ENCODE measurements at places on chromosomes 12 and 14.

GRCh38 chr14:32352631-32353030, 23.5 kb downstream of the AKAP6 start:
- no peak for DNase-seq

- no peak for DNase-seq
Measured at GRCh38 chr12:64923536-64923935, 99.1 kb downstream of the TBC1D30 start.

- DNase-seq, result no peak
Measured at GRCh38 chr14:82345184-82345583, 811.5 kb upstream of the SEL1L start.

DNA sequence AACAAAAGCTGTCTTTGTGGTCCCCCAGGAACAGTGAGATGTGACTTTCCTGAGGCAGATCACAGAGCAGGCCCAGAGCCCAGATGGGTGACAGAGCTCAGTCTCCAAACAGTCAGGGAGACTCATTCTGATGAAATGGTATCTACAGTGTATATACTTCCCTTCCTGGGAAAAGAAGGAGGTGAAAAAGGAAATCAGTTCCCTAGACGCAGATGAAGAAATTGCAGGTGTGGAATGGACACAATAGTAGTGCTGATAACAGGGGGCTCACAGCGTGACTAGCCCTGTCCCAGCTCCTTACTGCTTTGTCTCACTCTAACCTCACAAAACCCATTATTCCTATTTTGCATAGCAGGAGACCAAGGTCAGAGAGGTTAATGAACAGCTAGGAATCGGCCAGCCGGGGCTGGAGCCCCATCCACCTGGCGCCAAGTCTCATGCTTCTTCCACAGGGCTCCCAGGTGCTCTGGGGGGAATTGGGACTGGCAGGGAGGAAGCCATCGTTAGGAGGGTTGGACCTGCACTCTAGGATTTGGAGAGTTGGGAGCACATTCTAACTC, 11.9 kb downstream of the KCNH3 start:
- no peak for DNase-seq

GRCh38 chr12:65836419-65837197, 12.3 kb downstream of the HMGA2 start:
- DNase-seq, result no peak

DNA sequence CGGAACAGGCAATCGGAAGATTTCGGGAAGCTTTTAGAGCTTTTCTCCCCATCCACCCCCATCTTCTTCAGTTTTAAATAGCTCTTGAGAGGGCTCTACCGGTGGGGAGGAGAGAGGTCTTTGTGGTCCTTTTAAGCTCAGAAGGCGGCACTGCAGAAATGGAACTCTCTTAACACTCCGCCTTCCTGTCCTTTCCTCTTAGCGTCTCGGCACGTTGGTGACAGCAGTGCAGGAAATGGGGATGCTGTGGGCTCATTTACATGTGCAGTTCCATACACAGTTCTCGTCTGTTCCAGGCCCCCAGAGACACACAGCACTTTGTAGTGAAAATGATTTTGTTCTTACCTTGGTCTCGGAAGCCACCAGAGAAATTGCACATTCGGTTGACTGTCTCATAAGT, 50.4 kb upstream of the RIN3 start:
- DNase-seq, result no peak

GRCh38 chr14:54857830-54858269, 44.8 kb downstream of the GCH1 start:
- DNase-seq, result no peak

DNA sequence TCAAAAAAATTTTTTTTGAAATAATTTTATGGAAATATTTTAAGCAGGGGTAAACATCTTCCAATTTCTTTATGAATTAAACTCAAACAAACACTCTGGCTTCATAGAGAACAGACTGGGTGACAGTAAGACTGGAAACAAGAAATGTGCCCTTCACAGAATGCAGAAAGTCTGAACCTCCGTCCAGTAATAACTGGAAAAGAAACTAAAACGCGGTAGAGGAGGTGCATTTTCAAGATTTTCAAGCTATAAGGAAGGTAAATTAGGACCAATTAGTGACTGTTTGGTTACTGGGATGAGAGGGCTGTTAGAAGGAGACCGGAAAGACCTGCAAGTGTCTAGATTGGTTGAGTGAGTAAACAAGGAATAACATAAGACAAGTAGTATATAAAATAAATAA, 245.7 kb downstream of the CEP128 start:
- no peak for DNase-seq

- no peak for DNase-seq
Measured at GRCh38 chr12:66684222-66684621, 5.3 kb upstream of the GRIP1 start.

- no peak for DNase-seq
Measured at GRCh38 chr12:131137836-131138637, 184.3 kb downstream of the ADGRD1 start.

DNA sequence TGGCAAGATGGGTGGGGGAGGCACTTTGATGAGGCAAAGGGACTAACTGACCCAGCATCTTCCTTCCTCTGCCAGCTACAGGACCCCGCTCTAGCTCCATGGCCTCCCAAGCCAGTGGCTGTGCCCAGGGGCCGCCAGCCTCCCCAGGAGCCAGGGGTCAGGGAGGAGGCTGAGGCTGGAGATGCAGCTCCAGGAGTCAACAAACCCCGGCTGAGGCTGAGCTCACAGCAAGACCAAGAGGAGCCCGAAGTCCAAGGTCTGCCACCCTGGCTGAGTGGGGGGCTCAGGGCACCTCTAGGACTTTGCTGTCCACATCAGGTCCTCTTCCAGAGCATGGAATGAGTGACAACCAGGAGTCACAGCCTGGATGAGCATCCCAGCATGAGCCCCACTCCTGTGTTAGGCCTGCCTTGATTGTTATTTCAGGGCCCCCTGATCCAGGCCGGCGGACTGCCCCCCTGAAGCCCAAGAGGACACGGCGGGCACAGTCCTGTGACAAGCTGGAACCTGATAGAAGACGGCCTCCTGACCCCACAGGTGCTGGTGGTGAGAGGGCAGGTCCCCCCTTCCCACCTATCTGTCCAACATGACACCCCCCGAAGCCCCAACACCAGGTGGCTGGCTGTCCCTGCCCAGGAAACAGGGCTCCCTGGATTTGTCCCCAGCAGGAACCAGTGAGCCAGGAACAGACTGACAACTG, 2.5 kb upstream of the CPNE6 start:
- DNase-seq, result no peak

DNA sequence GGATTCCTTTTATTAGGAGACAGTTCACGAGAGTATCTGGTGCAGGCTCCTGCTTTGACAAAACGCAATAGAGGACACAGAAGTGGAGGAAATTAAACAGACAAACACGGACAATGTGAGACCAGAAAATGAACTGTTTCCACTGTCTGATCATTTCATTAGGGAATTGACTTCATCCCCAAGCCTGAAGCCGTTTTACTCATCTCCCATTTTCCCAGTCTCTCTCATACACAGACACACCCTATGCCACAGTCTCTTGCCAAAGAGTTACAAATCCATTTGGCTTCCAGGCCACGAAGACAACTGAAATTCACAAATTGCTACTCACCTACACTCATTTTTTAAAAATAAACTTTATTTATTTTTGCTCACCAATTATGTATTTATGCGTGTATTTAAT, 1087.8 kb upstream of the TMEM132C start:
- DNase-seq, result no peak

DNA sequence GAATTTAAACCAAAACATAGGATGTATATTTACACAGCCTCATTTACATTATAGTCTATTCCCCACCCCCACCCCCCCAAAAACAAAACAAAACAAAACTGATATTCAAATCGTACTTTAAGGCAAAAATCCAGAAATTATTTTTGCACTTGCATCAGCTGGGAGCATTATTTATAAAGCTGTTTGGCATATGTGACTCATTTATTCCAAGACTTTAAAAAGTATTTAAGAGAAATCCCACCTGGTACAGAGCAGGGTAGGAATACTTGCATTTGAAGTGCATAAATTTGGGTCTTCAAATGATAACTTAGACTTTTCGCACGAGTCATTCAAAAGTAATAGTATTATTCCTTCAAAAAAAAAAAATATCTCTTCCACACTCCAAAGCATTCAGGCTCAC, 1.1 kb downstream of the KLHL28 start:
- no peak for DNase-seq

- DNase-seq, result no peak
Measured at GRCh38 chr14:69654116-69654515, 42.7 kb downstream of the SUSD6 start.

DNA sequence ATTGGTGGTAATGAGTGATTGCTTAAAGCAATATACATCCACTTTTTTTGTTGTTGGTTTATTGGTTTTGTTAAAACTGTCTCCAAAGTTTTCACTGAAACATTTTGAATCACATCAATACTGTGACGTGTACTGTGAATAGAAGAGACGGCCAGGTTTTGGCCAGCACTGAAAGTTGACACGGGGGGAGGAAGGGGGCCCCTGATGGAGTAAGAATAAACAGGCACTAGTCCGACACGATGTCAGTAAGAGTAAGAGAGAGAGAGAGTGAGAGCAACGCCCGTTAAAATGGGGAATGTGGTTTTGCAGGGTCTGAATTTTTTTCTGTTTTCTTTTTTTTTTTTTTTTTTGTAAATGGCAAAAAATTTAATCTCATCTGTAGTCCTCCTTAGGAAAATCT, 14.7 kb downstream of the PEBP1 start:
- no peak for DNase-seq

DNA sequence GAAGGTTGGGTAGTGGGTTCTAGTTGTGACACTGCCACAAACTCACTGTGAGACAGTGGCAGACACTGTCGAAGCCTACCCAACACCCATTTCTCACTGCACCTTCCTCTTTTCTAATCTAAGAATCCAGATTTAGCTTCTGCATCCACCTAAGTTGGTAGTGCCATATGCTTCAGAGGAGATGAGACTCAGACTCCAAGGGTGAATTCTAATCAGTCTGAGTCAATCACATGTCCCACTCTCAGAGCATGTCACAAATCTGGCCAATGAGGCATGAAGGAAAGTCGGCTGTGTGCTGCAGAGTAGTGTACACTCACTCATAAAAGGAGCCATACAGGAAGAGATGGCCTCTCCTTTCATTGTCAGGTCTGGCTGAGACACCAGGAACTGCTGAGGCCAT, 102.1 kb upstream of the RAP1B start:
- DNase-seq, result no peak

DNA sequence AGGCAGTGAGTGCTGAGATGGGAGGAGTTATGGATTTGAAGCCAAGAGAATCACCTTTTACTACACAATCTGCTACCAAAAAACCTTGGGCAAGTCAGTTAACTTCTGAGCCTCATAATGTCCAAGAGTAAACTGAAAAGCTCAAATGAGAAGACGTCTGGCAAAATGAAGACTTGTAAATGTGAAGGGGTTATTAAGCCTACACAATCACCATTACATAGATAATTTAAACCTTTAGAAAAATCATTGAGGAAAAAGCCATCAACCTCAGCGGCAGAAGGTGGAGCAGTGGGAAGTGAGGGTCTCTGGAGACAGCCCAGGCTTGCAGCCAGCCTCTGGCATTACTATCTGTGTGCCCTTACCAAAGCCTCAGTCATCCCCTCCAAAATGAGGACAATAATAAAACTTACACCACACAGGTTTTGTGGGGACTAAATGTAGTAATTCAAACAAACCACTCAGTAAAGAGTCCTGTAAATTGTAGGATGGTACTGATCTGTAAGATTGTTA, 50.5 kb upstream of the CCDC175 start:
- no peak for DNase-seq

DNA sequence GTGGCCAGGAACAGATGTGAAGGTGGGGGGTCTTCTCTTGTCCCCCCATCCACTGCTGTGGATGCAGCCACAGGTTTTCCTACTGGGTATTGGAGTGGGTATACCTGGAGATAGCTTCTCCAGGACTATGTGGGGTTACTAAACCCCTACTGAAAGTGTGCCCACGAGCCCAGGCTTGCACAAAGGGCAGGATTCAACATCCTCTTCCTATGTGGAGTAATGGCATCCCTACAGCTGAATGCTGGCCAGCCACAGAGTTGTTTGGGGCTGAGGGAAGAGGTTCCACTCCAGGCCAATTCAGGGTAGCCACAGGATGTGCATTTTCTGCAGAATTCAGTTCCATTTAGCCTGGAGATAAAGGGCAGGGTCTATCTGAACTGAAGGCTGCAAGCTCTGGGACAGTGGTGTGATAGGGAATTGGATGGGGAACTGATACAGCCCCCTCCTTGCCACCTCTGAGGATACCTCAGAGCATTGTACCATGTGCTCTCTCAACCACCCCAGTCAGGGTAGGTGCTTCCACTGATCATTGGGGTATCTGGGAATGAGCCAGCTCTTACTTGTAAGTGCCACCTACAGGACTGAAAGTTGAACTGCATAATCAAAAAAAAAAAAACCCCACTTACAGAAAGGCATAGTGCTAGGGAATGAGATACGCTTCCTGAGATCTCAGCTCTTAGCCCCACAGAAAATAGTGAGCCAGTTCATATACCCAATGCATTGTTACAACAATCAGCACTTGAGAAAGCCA, 187.1 kb downstream of the KITLG start:
- DNase-seq, result no peak

DNA sequence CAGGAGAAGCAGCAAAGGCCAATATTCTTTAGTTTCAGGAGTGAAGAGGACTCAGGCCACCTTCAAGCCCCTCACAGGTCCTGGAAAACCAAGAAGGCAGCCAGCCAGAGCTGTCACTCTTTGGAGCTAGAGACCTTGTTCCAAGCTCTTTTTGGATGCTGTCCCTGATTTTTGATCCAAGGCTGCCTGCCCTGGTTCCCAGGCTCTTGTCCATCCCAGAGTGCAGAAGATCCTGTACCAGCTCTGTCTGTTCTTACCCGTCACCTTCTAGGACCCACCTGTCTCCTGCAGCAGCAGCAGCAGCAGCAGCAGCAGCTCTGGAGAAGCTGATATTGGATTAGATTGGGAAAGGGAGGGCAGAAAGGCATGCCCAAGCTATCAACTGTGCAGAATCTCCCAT, 157.1 kb upstream of the NEDD1 start:
- no peak for DNase-seq

DNA sequence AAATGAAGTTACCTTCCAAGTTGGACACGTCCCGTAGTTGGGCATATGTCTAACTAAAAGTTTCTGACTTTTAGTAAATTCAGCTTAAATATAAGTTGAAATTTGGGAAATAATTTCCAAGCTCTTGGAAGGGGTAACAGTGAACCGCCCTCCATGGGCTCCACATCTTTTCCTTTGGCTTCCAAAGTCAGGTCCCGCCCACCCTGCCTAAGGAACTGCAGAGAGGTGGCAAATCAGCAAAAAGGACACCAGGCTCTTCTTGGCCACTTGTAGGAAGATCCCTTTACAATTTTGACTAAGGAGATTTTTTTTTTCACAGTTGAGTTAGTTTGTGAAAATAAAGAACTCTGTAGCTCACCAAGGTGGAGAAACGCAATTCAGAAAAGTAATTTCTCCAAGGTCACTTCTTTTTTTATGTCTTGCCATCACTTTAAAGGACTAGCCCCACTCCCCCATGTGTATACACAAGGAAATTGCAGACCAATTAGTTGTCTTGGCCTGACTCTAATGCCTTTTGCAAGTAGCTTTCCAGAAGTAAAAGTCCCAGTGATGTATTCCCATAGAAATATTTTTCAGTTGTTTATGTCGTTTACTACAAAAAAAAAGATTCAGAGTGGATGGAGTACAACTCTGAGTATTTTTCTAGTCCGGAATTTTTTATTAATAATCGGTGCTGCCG, 181.2 kb downstream of the PELI2 start:
- DNase-seq, result no peak

- DNase-seq, result no peak
Measured at GRCh38 chr14:36105401-36105800, 71.1 kb downstream of the PTCSC3 start.

- no peak for DNase-seq
Measured at GRCh38 chr12:102946042-102946441, 11.4 kb upstream of the ASCL1 start.
